Tibial nerve (tissue), 4 donors: ENCODE measurements at places on chromosomes 5 and 9. TPM values are rescaled to one million over a fixed set of nuclear protein-coding genes. Genes with fewer than 3 reads are reported as not detected.

The KCNN2 gene
- total RNA-seq: 0.20 TPM

The PDE8B gene
- 8.8 TPM for total RNA-seq

The IL4 gene
- not detected for total RNA-seq

The SLC4A9 gene
- total RNA-seq: not detected

The CRB2 gene
- 0.44 TPM for total RNA-seq

The SLC46A2 gene
- 0.21 TPM for total RNA-seq

- DNase-seq: no peak
- H3K36me3 ChIP-seq: no peaks in the 10 kb centered on the region
- H3K27me3 ChIP-seq: no peaks in the 10 kb centered on the region
- H3K27ac ChIP-seq: no peak overlapping the region
Observed at GRCh38 chr5:137282216-137282615, 216.9 kb downstream of the SPOCK1 start.

DNA sequence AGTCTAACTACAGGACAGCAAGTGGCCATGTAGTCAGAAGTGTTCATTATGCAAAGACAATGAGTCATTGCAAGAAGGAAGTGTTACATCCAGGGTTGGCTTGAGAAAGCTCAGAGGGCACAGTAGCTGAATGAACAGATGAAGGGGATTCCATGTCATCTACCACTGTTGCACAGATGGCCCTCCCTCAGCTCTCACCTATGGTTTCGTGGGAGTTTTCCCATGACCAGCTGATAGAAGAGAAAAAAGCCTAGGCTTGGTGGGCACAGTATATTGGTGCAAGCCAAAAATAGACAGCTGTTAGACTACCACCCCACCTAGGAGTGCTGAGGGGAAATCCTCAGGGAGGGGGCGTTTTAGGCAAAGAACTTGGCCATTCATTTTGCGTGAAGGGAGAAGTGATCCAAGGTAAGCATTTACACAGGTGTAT, 217.0 kb downstream of the DMRT2 start:
- no peaks in the 10 kb centered on the region for H3K27me3 ChIP-seq
- H3K27ac ChIP-seq: no peak overlapping the region
- no peaks in the 10 kb centered on the region for H3K4me1 ChIP-seq

- H3K36me3 ChIP-seq: peaks cover 3% of the 10 kb centered on the region
- no peaks in the 10 kb centered on the region for H3K4me1 ChIP-seq
- DNase-seq: no peak
- no peak overlapping the region for H3K4me3 ChIP-seq
- H3K27ac ChIP-seq: no peak overlapping the region
Observed at GRCh38 chr5:14733661-14734060, 69.1 kb downstream of the OTULIN start.

- peaks cover 5% of the 10 kb centered on the region for H3K36me3 ChIP-seq
- peak; percentile 43 for DNase-seq
- no peaks in the 10 kb centered on the region for H3K4me1 ChIP-seq
- peak within 1 kb of the TSS; percentile 91 for H3K27ac ChIP-seq
- peak within 1 kb of the TSS; percentile 72 for H3K4me3 ChIP-seq
Observed at GRCh38 chr9:136095070-136096058, at the start of gene NACC2. NACC2 (minus strand) TSS chr9:136095289; CDS start chr9:136050521, 44,768 bp downstream.

DNA sequence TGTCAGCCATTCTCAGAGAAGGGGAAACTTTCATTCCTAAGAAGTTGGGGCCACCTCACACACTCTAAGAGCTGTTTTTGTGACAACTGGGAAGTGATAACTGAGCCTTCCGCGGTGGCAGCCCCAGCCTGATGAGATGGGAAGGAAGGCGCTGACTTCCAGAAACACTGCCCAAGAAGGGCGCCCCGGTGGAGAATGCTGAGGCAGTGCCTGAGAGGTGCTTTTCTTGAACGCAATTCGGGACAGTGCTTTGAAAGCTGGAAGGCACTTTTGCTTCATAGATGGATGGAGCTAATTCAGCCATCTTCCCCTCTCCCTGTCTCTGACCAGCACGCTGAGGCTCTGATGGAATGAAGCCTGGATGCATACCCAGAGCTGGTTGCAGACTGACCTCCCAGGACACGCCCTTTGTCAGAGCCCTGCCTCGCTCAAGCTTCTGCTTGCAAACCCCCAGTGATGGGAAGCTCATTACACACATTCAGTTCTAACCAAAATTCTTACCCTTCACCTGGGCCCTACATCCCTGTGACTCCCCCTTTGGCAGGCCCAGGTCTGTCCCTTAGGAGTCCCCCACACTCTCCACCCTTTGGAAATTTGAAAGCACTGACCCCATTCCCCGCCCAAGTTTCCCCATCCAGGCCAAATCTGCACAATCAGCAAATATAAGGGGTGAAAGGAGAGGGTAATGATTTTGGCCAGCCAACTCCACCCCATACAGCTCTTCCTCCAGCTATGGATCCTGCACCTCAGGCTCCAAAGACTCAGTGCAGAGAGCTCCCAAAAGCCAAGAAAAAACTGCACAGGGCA, 66.6 kb upstream of the SLC25A51 start:
- no peaks in the 10 kb centered on the region for H3K27me3 ChIP-seq
- no peak overlapping the region for H3K27ac ChIP-seq
- no peaks in the 10 kb centered on the region for H3K36me3 ChIP-seq
- no peak overlapping the region for H3K4me3 ChIP-seq

DNA sequence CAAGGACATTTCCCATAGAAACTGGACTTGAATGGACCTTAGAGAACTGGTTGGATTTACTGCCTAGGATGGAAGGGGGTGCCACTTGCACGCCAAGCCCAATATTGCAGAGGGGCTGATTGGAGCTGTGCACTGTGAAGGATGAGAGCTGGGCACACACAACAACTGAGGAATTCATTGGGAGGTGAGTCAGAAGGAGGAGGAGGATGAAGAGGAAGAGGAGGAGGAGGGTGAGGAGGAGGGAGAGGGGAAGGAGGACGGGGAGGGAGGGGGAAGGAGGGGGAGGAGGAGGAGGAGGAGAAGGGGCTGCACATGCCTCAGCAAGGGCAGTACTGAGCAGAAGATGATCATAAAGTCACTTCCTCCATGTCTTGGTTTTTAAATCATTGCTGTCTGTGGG, 5.7 kb upstream of the ICE1 start:
- H3K4me1 ChIP-seq: peaks cover 6% of the 10 kb centered on the region
- H3K36me3 ChIP-seq: no peaks in the 10 kb centered on the region

DNA sequence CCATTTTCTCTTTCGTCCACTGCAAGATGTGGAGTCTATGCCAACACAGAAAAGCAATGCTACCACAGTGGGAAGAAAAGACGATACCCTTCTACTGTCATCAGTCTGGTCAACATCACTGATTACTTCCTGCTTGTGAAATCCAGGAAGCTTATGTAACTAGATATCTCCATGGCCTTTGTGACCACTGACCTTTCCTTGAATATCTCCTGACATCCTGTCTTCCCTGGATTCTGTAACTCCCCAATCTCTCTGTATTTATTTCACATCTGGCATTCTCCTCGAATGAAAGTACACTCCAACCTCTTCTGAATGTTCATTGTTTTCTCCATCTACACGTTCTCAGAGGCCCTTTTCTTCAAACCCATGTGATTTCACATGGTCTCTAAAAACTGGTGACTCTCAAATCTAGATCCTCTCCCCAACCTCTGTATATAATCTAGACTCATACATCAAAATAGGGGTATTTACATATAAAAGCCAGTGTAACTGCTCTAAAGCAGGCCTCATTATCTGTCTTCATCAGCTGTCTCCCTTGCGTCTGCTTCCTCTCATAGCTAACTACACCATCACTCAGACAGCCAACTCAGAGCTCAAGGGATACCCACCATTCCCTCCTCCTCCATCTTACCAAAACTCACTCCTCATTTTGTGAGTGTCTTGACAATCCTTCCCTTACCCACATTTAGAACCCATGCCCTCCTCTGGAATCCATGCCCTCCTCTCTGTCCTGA, 156.8 kb downstream of the SEMA5A start:
- H3K27ac ChIP-seq: no peak overlapping the region
- no peaks in the 10 kb centered on the region for H3K36me3 ChIP-seq
- no peak for DNase-seq
- H3K4me1 ChIP-seq: no peaks in the 10 kb centered on the region
- no peaks in the 10 kb centered on the region for H3K27me3 ChIP-seq

GRCh38 chr9:113673726-113674125, 202.4 kb upstream of the ZNF618 start:
- H3K27ac ChIP-seq: no peak overlapping the region
- no peaks in the 10 kb centered on the region for H3K4me1 ChIP-seq
- no peak overlapping the region for H3K4me3 ChIP-seq
- no peak for DNase-seq
